CD4-positive, alpha-beta T cell (primary cell): ENCODE measurements at places on chromosomes 5 and 9.

- peak; percentile 24 for DNase-seq
- peak overlapping the region; percentile 11 for H3K4me3 ChIP-seq
- peaks cover 7% of the 10 kb centered on the region for H3K27me3 ChIP-seq
- peaks cover 29% of the 10 kb centered on the region for H3K4me1 ChIP-seq
- no peaks in the 10 kb centered on the region for H3K36me3 ChIP-seq
- no peak overlapping the region for H3K27ac ChIP-seq
These were observed 756 bp downstream of the VAV2 start for GRCh38 chr9:133991214-133991921.

- H3K4me3 ChIP-seq: no peak overlapping the region
- no peak overlapping the region for H3K27ac ChIP-seq
These were observed 121.0 kb upstream of the NR3C1 start for GRCh38 chr5:143524338-143524945.

GRCh38 chr5:172658961-172659501, 18.0 kb downstream of the NEURL1B start:
- H3K4me3 ChIP-seq: no peak overlapping the region
- H3K27ac ChIP-seq: no peak overlapping the region
- H3K4me1 ChIP-seq: no peaks in the 10 kb centered on the region
- DNase-seq: no peak
- H3K27me3 ChIP-seq: no peaks in the 10 kb centered on the region
- H3K36me3 ChIP-seq: no peaks in the 10 kb centered on the region

- H3K4me1 ChIP-seq: no peaks in the 10 kb centered on the region
- DNase-seq: no peak
- no peaks in the 10 kb centered on the region for H3K27me3 ChIP-seq
- H3K27ac ChIP-seq: no peak overlapping the region
- H3K4me3 ChIP-seq: no peak overlapping the region
- H3K36me3 ChIP-seq: no peaks in the 10 kb centered on the region
These were observed 232.8 kb downstream of the PDE4D start for GRCh38 chr5:59660737-59661136.

DNA sequence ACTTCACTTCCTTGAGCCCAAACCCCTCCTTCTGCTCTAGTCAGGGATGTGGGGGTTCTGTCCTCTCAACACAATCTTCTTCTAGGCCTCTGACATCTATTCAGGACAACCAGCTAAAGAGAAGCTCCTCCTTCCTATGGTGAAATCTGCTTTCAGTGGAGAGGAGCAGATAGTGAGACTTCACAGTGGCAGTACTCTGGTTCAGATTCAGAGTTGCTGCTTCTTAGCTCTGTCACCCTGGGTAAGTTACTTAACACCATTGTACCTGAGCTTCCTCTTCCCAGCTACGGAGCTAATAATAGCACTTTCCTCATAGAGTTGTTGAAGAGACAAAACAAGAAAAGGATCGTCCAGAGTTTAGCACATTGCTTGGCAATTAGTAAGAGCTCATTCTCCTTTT, 77.3 kb upstream of the LARP1 start:
- no peak for DNase-seq
- H3K27ac ChIP-seq: no peak overlapping the region
- H3K4me1 ChIP-seq: peaks cover 9% of the 10 kb centered on the region
- no peak overlapping the region for H3K4me3 ChIP-seq

DNA sequence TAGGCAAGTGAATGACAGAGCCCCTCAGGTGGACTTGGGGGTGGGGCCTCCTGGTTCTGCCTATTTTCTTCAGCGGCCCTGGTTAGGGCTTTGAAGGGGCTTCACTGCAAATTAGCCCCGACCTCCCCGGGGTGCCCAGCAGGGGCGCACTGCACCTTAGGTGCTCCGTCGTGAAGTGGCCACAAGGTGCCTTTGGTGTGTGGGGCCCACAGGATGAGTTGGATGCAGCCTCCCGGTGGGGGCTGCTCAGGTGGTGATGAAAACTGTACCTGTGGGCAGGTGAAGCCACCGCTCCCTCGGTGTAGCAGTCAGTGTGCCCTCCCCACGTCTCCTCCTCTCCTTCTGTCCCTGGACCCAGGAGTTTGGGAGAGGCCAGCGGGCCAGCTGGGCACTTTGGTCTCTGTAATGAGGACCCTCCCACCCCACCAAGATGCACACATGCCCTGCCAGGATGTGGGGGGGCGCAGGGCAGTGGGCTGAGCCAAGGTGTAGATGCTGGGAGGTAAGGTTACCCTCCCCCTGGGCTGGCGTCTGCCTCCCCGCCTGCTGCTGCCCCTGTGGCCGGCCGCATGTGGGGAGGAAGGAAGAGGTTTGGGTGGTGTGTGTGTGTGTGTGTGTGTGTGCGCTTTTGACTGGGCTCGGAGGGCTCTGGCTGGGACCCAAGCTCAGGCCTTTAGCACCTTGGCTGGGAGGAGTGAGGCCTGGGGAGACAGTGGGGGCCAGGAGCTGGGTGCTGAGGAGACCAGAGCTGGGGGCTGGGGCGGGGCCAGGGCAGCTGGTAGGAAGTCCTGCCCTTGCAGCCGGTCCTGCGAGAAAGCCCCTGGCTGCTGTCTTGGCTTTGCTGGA, 55.6 kb downstream of the RXRA start:
- peaks cover 47% of the 10 kb centered on the region for H3K4me1 ChIP-seq
- no peaks in the 10 kb centered on the region for H3K27me3 ChIP-seq
- H3K4me3 ChIP-seq: no peak overlapping the region
- no peak overlapping the region for H3K27ac ChIP-seq
- H3K36me3 ChIP-seq: no peaks in the 10 kb centered on the region

GRCh38 chr9:72254901-72255545, 105.8 kb downstream of the GDA start:
- H3K4me1 ChIP-seq: no peaks in the 10 kb centered on the region
- no peaks in the 10 kb centered on the region for H3K36me3 ChIP-seq
- DNase-seq: no peak
- no peak overlapping the region for H3K27ac ChIP-seq
- H3K4me3 ChIP-seq: no peak overlapping the region

DNA sequence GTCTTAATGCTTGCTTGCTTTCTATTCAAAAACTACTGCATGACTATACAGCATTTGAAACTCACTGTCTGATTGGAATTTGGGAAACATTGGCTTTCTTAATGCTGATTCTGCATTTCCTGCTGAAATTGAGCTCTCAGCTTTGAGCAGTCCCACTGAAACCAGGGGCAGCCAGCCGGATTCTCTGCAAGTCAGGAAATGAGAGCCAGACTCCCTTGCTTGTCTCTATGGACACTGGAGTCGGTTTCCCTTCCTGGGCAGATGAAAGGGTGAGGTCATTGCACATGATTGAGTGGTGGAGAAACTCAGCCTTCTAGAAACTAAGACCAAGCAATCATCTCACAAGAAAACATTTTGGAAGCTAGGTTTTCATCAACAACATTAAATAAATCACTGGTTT, 119.7 kb upstream of the SPATA31C2 start:
- no peaks in the 10 kb centered on the region for H3K4me1 ChIP-seq
- DNase-seq: no peak
- H3K36me3 ChIP-seq: no peaks in the 10 kb centered on the region
- no peak overlapping the region for H3K4me3 ChIP-seq
- H3K27me3 ChIP-seq: no peaks in the 10 kb centered on the region
- no peak overlapping the region for H3K27ac ChIP-seq

GRCh38 chr5:91030521-91031401, 352.4 kb downstream of the ARRDC3 start:
- H3K36me3 ChIP-seq: no peaks in the 10 kb centered on the region
- no peak overlapping the region for H3K27ac ChIP-seq
- H3K27me3 ChIP-seq: peaks cover 4% of the 10 kb centered on the region

DNA sequence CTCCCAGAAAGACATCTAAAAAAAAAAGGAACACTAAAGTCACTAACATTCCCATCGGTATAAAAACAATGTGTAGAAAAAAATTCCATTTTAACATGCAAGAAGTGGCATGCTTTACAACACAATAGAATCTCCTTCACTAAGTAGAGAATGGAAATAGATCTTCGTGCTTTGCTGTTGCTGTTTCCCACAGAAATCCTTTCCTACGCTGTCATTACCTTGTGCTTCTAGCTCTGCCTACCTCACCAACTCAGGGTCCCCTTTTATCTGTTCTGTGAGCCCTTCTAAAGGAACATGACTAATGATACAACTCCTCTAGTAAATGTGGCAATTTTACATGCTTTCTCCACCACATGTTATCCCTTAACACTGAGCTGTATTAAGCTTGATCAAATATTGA, 202.9 kb downstream of the MCTP1 start:
- no peaks in the 10 kb centered on the region for H3K27me3 ChIP-seq
- no peak for DNase-seq
- no peaks in the 10 kb centered on the region for H3K4me1 ChIP-seq

DNA sequence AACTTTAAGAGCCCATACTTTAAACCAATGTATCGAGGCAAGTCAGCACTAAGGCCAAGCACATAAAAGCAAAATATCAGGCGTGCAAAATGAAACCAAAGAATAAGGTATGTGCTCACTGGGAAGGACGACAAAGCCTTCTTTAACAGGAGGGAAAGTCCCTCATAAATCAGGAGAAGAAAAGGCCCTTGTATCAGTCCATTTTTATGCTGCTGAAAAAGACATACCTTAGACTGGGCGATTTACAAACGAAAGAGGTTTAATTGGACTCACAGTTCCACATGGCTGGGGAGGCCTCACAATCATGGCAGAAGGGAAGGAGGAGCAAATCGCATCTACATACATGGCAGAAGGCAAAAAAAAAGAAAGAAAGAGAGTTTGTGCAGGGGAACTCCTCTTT, 68.9 kb downstream of the UBE2QL1 start:
- no peak overlapping the region for H3K4me3 ChIP-seq
- H3K4me1 ChIP-seq: no peaks in the 10 kb centered on the region
- no peaks in the 10 kb centered on the region for H3K36me3 ChIP-seq
- no peak overlapping the region for H3K27ac ChIP-seq
- DNase-seq: no peak

DNA sequence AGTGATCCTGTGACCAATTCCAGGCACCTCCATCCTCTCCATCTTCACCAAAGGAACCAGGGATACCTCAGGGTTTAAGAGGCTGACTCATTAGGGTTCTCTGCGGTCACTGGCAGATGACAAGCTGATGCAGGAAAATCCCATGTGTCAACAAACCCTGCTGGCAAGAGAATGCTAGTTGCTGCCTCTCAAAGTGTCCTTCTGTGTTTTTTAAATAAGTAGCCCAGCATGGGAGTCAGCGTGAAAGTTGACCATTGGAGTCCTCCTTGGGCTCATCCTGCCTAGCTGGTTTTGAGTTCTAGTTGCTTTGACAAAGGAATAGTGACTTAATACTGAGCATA, 200.2 kb downstream of the SLIT3 start:
- H3K4me3 ChIP-seq: no peak overlapping the region
- DNase-seq: no peak
- no peaks in the 10 kb centered on the region for H3K36me3 ChIP-seq
- H3K27me3 ChIP-seq: no peaks in the 10 kb centered on the region

- peaks cover 3% of the 10 kb centered on the region for H3K36me3 ChIP-seq
- no peaks in the 10 kb centered on the region for H3K4me1 ChIP-seq
- H3K27ac ChIP-seq: no peak overlapping the region
- no peaks in the 10 kb centered on the region for H3K27me3 ChIP-seq
- no peak overlapping the region for H3K4me3 ChIP-seq
- no peak for DNase-seq
These were observed 110.1 kb downstream of the HACD4 start for GRCh38 chr9:20921362-20921761.

GRCh38 chr9:35177520-35177919, 15.7 kb downstream of the UNC13B start:
- H3K27me3 ChIP-seq: no peaks in the 10 kb centered on the region
- no peaks in the 10 kb centered on the region for H3K36me3 ChIP-seq
- no peak overlapping the region for H3K27ac ChIP-seq
- no peak overlapping the region for H3K4me3 ChIP-seq

GRCh38 chr5:158639881-158640592, 459.7 kb downstream of the EBF1 start:
- H3K36me3 ChIP-seq: no peaks in the 10 kb centered on the region
- H3K4me3 ChIP-seq: no peak overlapping the region
- no peak for DNase-seq
- no peaks in the 10 kb centered on the region for H3K4me1 ChIP-seq

DNA sequence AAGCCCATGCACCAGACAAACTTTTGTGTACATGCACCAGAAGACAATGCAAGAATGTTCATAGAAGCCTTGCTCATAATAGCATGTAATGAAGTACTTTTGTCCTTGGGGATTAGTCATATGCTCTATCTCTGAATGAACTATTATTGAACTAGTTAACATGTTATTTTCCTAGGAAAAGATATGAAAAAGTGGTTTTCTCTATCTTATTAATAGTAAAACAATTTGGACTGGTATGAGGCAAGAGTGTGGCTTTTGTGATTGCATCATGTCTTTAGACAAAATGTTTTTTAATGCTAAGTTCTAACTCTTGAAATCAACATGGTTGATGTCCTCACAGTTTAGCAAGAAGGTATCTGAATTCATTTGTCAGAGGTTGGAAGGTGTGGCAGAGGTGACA, 55.7 kb upstream of the SPDL1 start:
- no peaks in the 10 kb centered on the region for H3K4me1 ChIP-seq
- H3K36me3 ChIP-seq: no peaks in the 10 kb centered on the region
- no peak overlapping the region for H3K27ac ChIP-seq
- no peak overlapping the region for H3K4me3 ChIP-seq
- H3K27me3 ChIP-seq: peaks cover 10% of the 10 kb centered on the region
- DNase-seq: no peak

DNA sequence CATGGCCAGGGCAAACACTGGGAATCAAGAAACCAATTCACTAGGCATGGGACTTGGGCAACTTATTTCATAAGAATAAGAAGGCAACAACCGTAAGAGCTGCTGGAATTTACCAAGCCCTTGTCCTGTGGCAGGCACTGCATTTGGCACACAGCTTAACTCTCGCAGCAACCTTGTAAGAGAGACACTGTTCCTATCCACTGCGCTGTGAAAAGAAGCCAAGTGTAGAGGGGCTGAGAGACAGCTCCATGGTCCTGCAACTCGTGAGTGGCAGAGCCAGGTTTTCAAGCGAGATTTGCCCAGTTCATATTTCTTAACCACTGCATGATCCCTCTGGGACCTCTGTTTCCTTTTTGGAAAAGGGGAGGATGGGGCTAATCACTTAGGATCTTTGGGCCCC, 129.3 kb upstream of the STC2 start:
- no peak overlapping the region for H3K4me3 ChIP-seq
- H3K36me3 ChIP-seq: no peaks in the 10 kb centered on the region
- no peaks in the 10 kb centered on the region for H3K4me1 ChIP-seq
- H3K27me3 ChIP-seq: no peaks in the 10 kb centered on the region

DNA sequence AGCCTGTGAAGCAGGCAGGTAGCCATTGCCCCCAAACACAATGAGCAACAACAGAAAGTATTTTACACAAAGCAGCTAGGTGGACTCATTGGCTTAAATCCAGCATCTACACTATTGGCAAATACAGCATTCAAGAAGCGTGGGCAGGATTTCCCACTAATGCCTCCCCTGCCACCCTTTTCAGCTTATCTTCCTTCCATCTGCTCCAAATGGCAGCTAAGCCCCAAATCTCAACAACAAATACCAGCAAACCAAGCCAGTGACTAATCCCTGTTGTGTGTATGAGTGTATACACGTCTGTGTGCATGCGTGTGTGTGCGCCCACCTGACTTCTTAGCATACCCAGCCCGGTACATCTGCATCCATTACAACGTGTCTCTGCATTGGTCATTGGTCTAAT, 151.2 kb upstream of the WWC1 start:
- H3K27me3 ChIP-seq: no peaks in the 10 kb centered on the region
- DNase-seq: no peak
- no peak overlapping the region for H3K4me3 ChIP-seq
- no peaks in the 10 kb centered on the region for H3K4me1 ChIP-seq
- no peak overlapping the region for H3K27ac ChIP-seq

- H3K4me3 ChIP-seq: peak overlapping the region; percentile 91
- H3K27ac ChIP-seq: no peak overlapping the region
- peaks cover 76% of the 10 kb centered on the region for H3K4me1 ChIP-seq
These were observed 2.1 kb downstream of the TLN1 start for GRCh38 chr9:35729700-35730485.

- peak overlapping the region; percentile 67 for H3K27ac ChIP-seq
- DNase-seq: peak; percentile 76
- peaks cover 53% of the 10 kb centered on the region for H3K36me3 ChIP-seq
- no peak overlapping the region for H3K4me3 ChIP-seq
These were observed 68.7 kb downstream of the SEMA4D start for GRCh38 chr9:89428901-89429890.
